Fibroblast of mammary gland (primary cell): ENCODE measurements at places on chromosomes 1 and 21.

GRCh38 chr21:33668180-33668579 is 25.9 kb downstream of the ITSN1 start:
- peak; percentile 57 for DNase-seq

- DNase-seq: no peak
Observed at GRCh38 chr1:41749991-41750745, 168.6 kb downstream of the HIVEP3 start.

GRCh38 chr1:218942431-218942830 is 231.2 kb upstream of the LYPLAL1 start:
- peak; percentile 82 for DNase-seq

GRCh38 chr1:77768006-77768405 is 8.4 kb upstream of the USP33 start:
- DNase-seq: no peak

GRCh38 chr21:36691555-36692041 is 7.3 kb upstream of the SIM2 start:
- DNase-seq: no peak

DNA sequence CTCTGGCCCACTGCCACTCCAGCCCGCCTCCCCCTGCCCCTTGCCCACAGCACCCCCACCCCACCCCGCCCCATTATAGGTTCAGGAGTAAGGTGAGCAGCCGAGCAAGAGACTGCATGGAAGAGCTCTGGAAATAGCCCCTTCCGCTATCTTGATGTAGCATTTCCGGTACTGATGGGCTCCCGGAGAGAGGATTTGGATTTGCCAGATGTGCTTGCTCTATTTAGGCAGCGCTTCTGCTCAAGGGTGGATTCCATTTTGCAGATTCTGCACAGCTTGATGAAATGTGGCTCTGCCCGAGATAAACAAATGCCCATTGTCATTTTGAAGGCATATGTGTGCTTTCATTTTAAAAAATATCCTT is 6.9 kb downstream of the TGFB2 start:
- DNase-seq: no peak

DNA sequence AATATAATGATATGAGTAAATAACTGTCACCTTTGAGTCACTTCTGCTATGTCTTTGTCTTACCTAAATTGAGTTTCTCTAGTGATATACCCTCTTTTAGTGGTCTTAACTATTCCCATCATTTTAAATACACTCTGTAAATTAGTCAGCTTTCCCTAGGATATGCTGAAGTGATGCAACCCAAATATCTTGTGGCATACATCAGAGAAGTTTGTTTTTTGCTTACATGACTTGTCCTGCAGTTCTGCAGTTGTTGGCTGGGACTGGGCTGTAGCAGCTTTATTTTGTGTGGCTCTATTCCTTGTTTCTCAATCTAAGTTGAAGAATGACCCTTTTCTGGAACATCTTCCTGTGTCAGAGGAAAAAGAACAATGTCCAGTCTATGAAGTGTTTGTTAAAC is 76.4 kb downstream of the TTC3 start:
- DNase-seq: peak; percentile 82

GRCh38 chr1:205494115-205494514 is 10.4 kb upstream of the CDK18 start:
- no peak for DNase-seq

GRCh38 chr21:20997636-20998455 is at the start of gene NCAM2:
TSS of gene NCAM2 (plus strand) at chr21:20998409.
- peak; percentile 66 for DNase-seq

DNA sequence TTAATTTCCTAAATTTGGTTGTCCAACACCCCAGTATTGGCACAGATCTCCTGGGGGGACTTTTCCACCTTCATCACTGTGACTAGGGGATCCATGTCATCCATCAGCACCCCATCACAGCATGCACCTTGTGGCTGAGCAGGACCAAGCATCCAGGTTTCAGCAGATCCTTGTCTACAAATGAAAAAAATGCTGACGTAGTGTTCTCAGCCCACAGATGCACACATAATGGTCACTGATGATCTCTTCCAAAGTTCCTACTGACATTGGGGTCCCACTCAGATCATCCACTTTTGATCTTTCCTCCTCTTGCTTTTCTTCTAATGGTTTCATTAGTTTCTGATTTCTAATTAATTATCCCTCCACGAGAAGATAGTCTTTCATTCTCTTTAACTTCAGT is 373.1 kb downstream of the TBX15 start:
- DNase-seq: no peak
